ENCODE measurements at places on chromosomes 12 and 14.
A peak's percentile ranks its signal among the peaks of the same experiment; 100 is the strongest.

- no peak for DNase-seq
Observed at GRCh38 chr12:130791629-130792028, 47.4 kb downstream of the STX2 start.

DNA sequence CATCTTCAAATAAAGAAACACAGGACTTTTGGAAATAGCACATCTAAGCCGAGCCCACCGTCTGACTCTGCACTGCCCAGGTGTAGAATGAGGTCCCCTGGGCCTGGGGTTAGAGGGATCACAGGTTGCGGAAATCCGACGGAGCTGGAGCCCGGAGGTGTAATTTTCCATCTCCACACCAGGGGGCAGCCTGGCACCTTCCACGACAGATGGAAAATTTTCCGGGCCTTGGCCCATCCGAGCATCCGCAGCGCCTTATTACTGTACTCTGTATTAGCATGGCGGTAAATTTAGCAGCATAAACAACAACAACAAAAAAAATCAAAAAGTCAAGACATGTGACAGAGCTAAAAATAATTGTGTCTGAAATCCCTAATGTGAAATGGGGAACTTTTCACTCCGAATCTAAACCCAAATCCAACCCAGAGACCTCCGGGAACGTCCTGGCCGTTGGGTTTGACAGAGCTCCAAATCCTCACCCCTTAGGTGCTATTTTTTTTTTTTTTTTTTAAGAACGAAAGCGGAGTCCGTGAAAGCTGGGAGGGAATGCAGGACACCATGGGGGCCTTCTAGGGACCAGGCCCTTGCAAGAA, 93.9 kb downstream of the KSR2 start:
- peak; percentile 34 for DNase-seq

DNA sequence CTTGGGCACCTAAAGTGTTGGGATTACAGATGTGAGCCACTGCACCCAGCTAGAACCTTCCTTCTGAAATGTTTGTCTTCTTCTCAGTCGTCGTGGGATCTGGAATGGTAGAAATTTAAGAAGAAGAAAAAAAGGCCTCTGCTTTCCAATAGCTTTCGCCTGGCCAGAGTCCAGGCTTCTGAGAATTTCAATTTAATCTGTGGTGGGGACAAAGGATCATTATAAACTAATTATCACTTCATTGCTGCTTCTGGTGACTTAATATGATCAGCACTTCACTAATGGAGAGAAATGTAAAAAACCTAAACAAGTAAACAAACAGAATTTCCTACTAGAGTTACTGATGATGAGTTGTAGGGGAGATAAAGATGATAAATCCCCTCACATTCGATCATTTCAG, 51.3 kb downstream of the CFAP251 start:
- no peak for DNase-seq

GRCh38 chr14:24285351-24285750, 14.0 kb upstream of the RABGGTA start:
- DNase-seq = no peak

GRCh38 chr12:65568517-65568916, 255.8 kb upstream of the HMGA2 start:
- no peak for DNase-seq

- DNase-seq = no peak
Observed at GRCh38 chr14:104799244-104800014, 1.5 kb upstream of the ZBTB42 start.

- no peak for DNase-seq
Observed at GRCh38 chr14:32701475-32701874, 237.2 kb upstream of the NPAS3 start.

GRCh38 chr12:89980236-89980635, 271.6 kb upstream of the ATP2B1 start:
- DNase-seq = no peak

DNA sequence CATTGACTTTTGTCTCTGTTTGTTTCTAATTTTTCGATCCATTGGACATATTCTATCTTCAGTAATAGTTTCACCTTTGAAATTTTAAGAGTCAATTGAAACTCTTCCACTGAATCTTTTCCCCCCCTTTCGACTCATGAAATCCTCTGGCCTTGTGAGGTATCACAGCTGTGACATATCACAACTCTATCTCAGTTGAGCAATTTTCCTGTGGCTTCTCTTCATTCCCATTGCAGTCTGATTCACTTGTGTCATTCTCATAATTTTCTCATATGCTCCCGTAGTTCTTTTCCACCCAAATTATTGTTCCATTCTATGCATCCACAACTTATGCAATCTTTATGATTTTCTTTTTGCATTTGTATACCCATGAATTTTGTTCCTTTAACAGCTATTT, 261.6 kb downstream of the DACT1 start:
- DNase-seq = no peak

- DNase-seq = no peak
Observed at GRCh38 chr14:54785778-54786770, 116.6 kb downstream of the GCH1 start.

DNA sequence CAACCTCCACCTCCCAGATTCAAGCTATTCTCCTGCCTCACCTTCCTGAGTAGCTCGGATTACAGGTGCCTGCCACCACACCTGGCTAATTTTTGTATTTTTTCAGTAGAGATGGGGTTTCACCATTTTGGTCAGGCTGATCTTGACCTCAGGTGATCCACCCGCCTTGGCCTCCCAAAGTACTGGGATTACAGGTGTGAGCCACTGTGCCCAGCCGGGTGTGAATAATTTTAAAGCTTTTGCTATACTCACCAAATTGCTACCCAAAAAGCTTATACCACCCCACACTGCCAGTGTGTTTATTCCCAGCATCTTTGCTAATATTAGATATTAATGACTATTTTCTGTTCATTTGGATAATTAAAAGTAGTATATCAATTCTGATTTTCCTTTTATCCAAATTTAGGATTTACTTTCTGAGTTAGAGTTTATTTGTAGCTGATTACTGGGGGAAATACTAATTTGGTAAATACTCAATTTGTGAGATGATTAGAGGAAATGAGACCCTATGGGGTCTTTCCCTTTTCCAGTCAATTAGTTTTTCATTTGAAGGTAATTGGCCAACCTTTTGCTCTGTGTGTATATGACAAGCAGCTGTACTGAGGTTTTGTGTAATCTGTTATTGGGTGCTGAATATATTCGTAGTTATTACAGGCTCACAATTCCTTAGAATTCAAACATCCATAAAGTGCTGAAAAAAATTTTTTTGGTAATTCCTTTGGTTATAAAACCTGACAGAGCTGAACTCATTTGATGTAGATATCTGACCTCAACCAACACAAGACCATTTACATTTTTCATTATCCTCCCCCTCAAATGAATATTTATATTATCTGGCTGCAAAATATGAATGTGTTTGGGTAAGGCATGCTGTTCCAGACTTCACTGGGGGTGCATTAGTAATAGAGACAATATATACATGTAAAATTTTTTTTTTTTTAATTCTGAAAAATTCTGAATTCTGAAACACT, 73.6 kb downstream of the ANO6 start:
- no peak for DNase-seq

DNA sequence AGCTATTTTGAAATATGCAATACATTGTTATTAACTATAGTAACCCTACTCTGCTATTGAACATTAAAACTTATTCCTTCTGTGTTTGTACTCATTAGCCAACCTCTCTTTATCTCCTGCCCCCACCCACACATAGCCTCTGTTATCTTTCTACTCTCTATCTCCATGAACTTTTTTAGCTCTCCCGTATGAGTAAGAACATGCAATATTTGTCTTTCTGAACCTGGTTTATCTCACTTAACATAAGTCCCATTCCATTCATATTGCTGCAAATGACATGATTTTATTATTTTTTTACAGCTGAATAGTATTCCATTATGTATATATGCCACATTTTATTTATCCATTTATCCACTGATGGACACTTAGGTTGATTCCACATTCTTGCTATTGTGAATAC, 79.0 kb upstream of the AMIGO2 start:
- no peak for DNase-seq

DNA sequence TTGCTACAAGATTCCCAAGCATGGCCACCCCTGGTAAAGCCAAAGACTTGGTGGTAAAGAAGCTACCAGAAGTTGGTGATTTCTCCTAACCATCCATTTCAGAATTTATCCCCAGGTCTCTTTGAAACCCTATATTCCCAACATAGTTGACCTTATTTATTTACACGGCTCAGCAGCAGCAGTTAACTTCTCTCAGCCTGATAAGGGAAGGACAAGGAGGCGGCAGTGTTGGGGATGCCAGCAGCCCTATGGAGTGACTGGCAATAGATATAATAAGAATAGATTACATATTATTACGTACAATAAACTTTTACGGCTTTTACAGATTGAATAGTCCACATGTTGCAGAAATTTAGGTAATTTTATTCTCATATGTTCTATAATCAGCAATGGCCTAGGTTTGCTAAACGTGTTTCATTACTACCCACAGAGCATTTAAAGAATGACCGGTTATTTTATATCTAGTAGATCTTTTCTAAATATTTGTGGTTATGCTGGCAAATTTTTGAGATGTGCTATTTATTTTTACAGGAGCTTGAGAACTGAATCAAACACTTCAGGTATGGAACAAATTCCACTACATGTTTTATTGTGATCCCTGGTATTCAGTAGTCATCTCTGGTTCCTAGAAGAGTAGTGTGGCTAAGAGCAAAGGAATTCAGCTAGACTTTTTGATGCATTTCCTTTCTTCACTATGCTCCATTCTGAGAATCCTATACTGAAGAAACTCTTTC, 19.8 kb upstream of the PALS1 start:
- no peak for DNase-seq

- DNase-seq = no peak
Observed at GRCh38 chr14:59601056-59601455, 24.4 kb upstream of the CCDC175 start.

- DNase-seq = no peak
Observed at GRCh38 chr14:90658541-90658967, 157.7 kb downstream of the TTC7B start.

DNA sequence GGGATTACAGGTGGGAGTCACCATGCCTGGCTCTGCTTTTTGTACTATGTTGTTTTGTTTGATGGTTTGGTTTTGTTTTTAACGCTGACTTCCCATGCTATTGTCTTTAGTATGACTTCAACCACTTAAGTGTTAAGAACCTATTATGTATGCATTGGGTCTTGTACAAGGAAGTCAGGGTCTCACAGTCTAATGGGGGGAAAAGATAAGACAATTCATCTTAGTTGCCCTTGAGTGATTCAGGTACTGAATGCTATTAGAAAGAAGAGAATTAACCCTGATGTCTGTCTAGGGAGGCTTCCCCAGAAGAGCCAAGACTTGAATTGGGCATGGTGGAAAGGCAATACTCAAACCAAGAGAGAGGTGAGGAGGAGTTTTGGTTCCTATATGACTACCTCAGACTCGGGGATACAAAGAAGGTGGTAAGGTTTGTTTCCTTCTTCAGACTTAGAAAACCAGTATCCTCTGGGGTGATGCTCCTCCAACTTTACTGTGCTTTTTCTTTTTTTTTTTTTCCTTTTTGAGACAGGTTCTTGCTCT, 64.6 kb downstream of the SUSD6 start:
- DNase-seq = no peak

- no peak for DNase-seq
Observed at GRCh38 chr12:131710464-131711457, at the start of gene SFSWAP. Gene SFSWAP (plus strand): TSS chr12:131711090. CDS start chr12:131711230, 140 bp downstream.

GRCh38 chr14:91264151-91265150, 19.9 kb upstream of the GPR68 start:
- DNase-seq = no peak

GRCh38 chr12:5085896-5086295, 42.2 kb downstream of the KCNA5 start:
- DNase-seq = no peak

DNA sequence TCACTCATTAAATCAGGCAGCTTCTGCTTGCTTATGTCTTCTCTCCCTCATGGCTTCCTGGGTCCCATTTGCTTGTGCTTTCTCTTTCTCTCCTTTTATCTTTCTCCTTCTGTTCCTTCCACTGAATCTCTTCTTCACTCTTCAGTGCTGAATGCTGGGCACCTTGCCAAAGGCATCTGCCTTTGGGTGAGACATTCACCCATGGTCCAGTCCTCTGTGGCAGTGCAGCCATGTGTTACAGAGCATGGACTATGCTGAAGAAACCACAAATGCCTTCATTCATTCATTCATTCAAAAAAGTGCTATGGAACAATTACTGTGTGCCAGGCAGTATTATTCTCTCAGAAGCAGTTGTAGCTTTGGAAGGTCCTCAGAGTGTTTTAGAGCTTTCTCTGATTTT, 344.4 kb upstream of the STXBP6 start:
- DNase-seq = no peak

DNA sequence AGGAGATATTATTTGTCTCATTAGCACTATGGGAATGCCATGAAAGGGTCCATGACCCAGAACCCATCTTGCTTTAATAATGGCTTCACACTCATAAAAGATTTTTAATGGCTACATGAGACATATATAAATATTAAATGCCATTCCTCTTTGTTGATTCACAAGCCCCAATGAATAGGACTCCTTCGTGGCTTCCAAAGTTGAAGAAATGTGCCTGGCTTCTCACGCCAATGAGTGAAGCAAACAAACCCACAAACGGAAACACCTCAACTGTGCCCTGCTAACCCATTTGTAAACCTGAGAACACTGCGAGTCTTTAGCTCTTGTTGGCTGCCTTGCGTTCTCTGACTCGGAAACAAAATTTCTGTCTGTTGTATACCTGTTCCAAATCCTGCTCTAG, 381.7 kb upstream of the DDHD1 start:
- DNase-seq = no peak

- no peak for DNase-seq
Observed at GRCh38 chr12:25752710-25753309, 199.7 kb upstream of the LMNTD1 start.

GRCh38 chr14:36293824-36294223, 26.6 kb downstream of the MBIP start:
- no peak for DNase-seq

DNA sequence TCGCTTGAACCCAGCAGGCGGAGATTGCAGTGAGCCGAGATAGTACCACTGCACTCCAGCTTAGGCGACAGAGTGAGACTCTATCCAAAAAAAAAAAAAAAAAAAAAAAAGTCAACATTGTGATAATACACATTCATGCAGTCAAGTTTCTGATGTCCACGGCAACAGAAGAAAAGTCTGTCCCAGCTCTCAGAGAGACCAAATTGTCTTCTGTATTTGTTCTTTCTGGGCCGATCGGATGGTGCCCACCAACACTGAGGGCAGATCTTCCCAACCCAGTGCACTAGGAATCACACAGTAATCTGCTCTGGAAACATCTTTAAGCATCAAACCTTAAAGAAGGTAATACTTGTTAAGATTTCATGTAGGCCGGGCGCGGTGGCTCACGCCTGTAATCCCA, 31.6 kb downstream of the EAPP start:
- DNase-seq = no peak

DNA sequence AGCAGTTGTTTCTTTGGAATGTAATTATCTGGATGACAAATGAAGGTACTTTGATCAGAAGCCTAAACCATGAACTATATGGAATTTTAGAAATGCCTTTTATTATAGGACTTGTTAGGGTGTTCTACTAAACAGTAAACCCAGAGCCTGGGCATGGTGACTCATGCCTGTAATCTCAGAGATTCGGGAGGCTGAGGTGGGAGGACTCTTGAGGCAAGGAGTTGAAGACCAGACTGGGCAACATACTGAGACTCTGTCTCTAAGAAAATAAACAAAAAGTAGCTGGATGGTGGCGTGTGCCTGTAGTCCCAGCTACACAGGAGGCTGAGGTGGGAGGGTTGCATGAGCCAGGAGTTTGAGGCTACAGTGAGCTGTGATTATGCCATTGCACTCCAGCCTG, 23.9 kb downstream of the PALS1 start:
- DNase-seq = no peak

Data from omental fat pad (tissue), 4 donors.